ENCODE measurements at places on chromosomes 7 and 10.

DNA sequence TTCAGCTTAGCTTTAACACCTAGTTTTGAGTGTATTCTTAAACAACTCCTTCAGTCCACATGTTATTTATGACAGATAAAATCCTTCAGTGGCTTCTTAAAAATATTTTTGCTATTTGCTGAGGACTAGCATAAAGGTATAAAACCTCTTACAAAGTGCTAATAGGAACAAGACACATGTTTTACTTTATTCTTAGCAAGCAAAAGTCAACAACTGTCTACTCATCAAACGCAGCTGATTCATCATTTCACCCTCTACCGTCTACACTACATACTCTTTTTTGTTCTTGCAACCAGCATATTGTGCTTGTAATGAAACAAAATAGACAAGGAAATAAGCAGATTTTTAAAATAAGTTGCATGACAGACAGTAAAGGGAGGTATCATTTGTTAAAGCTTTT lies 319.7 kb downstream of the SNX13 start:
- DNase-seq = no peak

- no peak for DNase-seq
These were observed 44.4 kb upstream of the SLIT1 start for GRCh38 chr10:97230146-97230545.

DNA sequence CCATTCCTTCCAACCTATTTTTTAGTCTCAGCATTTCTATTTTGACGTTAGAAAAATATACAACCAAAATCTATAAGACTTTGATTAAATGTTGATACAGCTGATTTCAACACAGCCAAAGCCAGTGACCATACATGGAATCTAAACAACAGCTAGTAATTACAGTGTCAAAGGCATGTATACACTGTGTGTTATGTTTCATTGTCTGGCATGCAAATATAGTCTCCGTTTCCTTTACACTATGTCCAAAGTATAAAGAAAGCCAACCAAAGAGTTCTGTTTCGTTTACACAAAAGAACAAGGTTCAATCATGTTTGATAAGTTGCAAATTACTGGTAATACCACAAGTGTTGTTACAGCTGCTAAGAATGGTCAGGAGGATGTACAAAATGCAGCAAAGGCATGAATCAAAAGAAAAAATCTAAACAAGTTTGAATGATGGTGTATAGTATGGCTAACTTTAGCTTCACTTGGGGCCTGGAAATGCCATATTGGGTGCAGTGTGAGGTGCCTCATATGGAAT lies 268.3 kb upstream of the FERD3L start:
- DNase-seq = peak; percentile 70

DNA sequence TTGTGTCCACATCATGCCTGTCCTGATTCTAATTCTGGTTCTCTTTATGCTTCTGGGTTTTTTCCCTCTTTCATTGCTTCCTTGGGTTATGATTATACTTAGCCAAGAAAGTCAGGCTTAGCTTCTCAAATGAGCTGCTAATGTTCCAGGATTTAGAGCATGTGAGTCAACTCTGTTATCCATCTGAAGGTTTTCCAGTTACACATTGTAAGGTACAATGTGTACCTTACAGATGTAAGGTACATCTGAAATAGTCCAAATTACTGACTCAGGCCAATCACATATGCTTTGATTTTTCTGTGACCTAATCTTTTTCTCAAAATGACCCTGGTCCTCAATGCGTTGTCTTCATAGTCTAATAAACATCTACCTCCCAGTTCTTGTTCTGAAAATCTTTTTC lies 13.3 kb upstream of the MIOS start:
- no peak for DNase-seq

GRCh38 chr7:27899601-27900000 lies 159.6 kb downstream of the TAX1BP1 start:
- no peak for DNase-seq

DNA sequence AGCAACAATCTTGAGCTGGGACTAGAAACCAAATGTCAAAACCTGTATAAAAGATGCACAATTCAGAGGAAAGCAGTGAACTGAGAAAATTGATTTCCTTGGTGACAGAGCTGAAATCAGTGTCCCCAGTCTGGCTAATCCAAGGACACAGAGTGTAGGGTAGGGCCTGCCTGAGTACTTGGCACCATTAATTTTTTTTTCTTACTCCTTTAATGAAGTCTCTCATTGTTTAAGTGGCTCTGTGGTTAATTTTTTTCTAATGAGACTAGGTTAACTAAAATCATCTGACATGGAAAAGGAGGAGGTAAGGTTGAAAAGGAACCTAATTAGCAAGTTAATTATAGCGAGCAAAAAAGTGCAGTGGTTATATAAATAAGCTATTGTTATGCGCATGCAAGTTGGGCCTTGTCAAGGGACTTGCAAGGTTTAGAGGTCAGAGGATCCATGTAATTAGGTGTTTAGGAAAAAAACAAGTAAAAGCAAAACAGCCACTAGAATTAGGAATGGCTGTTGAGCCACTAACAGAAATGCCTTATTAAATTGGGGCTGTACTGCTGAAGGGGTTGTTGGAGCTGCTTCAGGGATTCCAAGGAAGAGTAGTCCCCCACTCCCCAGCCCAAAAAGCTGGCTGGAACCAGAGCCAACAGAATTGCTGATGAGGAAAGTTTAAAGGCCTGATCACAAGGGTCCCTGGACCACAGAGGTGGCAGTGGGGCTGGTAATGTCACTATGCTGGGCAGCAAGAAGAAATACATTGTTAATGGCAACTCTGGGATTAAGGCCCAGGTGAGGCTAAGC lies 58.9 kb upstream of the STRIP2 start:
- DNase-seq = no peak

DNA sequence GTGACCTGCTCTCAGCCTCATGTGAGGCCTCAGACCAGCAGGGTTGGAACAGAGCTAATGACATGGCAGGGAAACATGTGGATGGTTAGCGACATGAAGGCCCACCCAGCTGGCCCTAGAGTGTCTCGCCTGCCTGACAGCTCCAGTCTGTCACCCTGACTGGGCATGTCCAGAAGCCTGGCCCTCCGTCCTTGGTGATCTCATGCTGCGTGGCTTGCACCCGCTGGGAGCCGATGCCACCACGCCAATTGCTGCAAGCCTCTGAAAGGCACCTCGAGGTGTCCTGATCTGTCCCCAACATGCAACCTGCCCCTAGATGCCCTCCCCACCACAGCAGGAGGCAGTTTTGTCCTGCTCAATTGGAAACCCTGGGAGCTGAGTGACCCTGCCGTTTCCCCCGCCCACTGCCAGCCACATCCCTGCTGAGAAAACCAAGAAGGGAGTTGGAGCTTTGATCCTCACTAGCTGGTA lies 27.8 kb upstream of the RET start:
- DNase-seq = no peak

GRCh38 chr10:88428442-88428841 lies 154.7 kb downstream of the RNLS start:
- peak; percentile 57 for DNase-seq

GRCh38 chr10:1413256-1413655 lies 324.1 kb downstream of the ADARB2 start:
- DNase-seq = no peak

DNA sequence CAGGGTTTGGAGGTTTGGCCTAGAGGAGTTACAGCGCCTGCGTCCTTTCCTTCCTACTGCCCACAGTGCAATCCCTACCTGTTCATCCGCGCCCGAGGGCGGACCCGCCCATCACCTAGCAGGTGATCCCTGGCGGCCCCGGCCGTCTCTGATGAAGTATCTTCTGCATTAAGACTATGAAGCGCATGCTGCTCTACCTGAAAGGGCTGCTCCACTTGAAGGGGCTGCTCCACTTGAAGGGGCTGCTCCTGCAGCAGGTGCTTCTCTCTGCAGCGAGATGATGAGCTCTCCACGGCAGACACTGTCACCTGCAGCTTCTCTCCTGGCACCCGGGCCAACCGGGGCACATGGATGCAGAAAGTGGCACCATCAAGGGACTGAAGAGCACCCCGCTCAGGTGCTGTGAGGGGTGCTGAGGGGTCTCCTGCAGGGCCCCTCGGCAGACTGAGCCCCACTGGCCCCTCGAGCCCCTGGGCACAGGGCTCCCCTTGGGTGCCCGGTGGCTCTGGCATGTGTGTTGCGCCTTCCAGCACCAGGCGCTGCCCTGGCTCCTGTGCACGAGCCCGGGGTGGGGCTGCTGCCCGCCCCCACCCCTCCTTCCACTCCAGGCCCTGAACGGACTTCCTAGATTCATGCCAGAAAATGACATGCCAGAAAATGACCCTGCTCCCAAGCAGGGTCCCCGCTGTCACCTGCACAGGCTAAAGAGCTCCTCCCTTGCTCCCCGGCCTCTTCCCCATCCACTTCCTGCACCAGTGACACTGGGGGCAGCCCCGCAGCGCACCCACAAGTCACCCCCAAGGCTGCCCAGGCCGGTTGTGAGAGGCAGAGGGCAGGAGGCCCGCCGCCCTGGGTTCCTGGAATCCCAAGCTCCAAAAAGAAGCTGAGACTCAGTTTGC lies 29.4 kb downstream of the WDR86 start:
- DNase-seq = no peak

GRCh38 chr7:51064688-51065087 lies 251.9 kb downstream of the COBL start:
- DNase-seq = no peak

DNA sequence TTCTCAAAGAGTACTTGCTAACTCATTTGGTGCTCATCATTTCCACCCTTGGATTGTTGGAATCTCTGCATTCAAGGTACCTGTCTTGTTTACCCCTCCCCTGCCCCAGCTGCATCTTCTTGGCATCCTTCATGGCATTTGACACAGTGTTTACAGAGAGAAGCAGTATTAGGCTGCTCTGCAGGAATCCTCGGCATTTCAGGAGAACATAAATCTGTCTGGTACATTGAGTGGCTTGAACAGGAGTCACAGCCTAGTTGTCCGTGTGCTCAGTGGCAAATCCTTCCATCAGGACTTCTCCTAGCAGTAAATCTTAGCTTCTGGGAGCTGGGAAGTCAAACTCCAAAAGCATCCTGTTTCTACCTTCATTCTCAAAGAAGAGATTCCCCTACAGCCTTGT lies 136.8 kb upstream of the YAE1 start:
- no peak for DNase-seq

- DNase-seq = no peak
These were observed 52.4 kb upstream of the GNAI1 start for GRCh38 chr7:80082213-80082612.

DNA sequence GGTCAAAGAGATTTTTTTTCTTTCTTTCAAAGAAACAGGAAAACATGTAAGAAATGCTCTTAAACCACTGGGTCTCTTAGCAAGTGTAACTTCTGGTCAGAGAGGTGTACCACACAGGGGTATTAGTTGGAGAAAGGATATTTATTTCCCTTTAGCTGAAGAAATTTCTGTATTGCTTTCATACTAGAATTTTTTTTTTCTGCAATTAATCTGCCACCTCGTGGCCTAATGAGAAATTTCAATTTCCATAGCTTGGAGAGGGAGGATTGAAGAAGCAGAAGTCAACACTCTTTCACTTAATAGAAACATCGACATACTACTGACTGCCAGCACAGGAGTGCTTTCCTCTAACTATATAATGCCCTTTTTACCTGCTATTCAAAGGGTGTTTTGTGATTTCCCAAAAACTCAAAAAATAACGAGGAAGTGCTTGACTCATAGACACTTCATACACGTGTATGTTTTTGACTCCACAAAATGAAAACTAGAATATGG lies 177.6 kb upstream of the NAMPT start:
- peak; percentile 10 for DNase-seq

DNA sequence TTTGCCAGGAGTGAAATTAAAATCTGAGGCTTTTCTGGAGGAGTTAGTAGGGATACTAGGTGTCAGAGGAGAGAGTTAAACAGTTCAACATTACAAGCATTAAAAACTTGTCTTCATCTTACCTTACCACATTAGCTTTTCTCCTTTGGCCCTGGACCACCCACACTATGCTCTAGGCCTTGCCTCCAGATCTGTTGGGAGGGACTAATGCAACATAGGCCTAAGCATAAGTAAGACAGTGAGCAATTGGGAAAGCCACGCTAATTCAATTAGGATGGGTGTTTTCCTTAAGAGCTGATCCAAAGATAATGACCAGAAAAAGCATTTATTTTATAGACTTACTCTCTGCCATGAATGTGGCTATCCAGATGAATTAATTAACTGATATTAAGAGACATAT lies 158.9 kb downstream of the ELMO1 start:
- DNase-seq = no peak

GRCh38 chr10:113304726-113305125 lies 248.1 kb upstream of the HABP2 start:
- no peak for DNase-seq

- DNase-seq = no peak
These were observed 1168.4 kb downstream of the GATA3 start for GRCh38 chr10:9222917-9223316.

GRCh38 chr10:1186683-1186990 lies 130.5 kb downstream of the WDR37 start:
- no peak for DNase-seq

- no peak for DNase-seq
These were observed 566.8 kb downstream of the CNTNAP2 start for GRCh38 chr7:146683439-146683838.

GRCh38 chr10:31522820-31523219 lies 203.8 kb downstream of the ZEB1 start:
- DNase-seq = no peak

GRCh38 chr10:14456218-14456869 lies 125.6 kb upstream of the FRMD4A start:
- no peak for DNase-seq

- no peak for DNase-seq
These were observed 69.7 kb downstream of the PRSS58 start for GRCh38 chr7:142188154-142188553.

DNA sequence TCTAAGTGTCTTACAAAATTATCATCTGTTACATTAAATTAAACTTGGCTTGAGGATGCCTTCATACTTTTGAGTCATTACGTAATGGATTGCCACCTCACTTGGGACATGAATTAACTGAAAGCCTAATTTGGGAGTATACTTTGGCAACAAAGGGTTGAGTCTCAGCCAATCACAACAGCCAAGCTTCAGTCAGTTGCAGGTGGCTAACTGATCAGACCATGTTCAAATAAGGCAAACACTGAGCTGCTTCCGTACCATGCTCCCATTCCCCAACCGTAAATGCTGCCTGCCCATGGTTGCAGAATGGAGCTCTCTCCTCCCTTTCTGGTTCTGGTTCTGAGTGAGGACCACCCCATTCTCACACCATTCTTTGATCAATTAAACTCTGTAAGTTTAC lies 92.9 kb upstream of the STK17A start:
- no peak for DNase-seq

DNA sequence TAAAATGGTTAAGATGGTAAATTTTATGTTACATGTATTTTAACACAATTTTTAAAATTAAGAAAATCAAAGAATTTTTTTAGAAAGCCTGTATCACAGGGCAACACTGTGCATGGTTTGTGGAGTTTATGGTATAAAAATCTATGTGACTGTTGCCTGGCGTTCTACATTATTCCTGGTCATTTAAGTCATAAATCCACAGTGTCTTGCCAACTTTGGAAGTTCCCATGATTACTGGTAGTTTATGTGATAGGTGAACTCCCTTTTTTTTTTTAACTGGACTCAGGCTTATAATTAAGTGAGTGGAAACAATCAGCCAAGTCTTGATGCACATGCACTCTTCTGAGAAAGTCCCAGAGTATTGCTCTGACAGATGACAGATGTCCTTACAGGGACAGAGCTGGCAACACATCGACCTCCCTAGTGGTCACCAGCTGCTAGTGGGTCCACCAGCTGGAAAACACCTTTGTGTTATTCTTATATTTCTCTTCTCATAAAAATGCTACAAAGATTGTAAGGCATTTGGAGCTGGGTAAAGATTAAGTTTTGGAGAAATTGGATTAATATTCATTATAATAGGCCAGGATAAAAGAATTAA lies 8.8 kb upstream of the STN1 start:
- DNase-seq = no peak

GRCh38 chr10:62327885-62328284 lies 46.3 kb upstream of the ZNF365 start:
- DNase-seq = no peak

Data from NCI-H1930 (cell line).